ENCODE measurements at places on chromosomes 2 and 18. TPM values are rescaled to one million over a fixed set of nuclear protein-coding genes. Genes with fewer than 3 reads are reported as not detected.

The LYPD1 gene
- total RNA-seq: not detected

The LYPD6B gene
- total RNA-seq: 0.37 TPM

The NDC80 gene
- 29.6 TPM for total RNA-seq

The INHBB gene
- total RNA-seq: 0.16 TPM

The DUSP19 gene
- 1.0 TPM for total RNA-seq

The UCN gene
- total RNA-seq: 9.5 TPM

DNA sequence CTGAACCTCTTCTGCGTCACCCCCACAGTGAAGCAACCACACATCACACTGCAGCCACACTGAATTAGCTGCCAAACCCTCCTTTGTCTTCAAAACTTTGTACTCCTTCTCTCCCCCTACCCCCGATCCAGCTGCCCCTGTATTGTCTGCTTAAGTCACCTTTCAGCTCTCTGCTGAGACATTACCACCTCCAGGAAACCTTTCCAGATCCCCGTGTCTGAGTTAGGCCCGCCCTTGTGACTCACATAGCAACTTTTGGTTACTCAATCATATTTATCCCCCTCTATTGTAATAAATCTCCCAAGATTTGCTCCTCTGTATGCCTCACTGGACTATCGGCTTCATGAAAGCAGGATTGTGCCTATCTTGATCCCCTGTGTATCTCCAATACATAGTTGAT, 82.8 kb upstream of the CDCA7 start:
- H3K27me3 ChIP-seq: no peaks in the 10 kb centered on the region
- H3K36me3 ChIP-seq: peaks cover 26% of the 10 kb centered on the region
- no peak overlapping the region for H3K4me3 ChIP-seq
- H3K4me1 ChIP-seq: peaks cover 14% of the 10 kb centered on the region
- no peak overlapping the region for H3K27ac ChIP-seq

DNA sequence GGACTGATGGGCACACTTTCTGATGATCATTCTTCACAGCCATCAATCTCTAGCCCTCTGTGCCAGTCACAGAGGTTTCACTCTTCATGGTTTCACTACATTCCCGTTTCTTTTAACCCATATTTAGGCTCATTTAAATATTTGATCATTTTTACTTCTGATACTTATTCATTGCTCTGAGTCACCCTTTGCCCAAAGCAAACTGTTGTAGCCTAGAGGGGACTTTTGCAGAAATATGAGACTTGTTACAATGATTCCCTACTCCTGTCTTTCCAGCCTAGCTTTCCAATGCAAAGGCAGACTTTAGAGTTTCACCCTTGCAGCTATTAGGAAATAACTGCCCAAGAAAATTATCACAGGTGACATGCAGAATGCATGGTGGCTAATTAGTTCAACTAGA, 444.2 kb downstream of the PTPRM start:
- H3K4me1 ChIP-seq: peaks cover 14% of the 10 kb centered on the region
- no peak overlapping the region for H3K27ac ChIP-seq
- no peak for DNase-seq
- no peaks in the 10 kb centered on the region for H3K27me3 ChIP-seq

The STARD6 gene
- not detected for total RNA-seq

DNA sequence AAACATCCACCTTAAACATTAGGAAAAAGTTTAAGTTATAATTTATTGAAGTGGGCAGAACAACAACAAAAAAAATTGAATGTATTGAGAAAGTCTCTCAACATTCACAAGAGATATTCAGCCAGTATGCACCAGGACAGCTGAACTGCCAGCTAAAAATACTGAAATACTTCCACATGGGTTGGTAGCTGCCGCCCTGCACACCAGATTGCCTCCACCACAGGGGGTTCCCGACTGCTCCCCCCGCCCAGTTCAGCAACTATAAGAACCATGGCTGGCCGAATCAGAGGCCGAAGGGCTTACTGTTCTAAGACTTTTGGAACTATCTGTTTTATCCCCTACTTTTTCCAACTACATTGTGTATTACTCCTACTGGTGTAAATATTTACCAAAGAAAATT, 150.0 kb upstream of the LRP1B start:
- DNase-seq: no peak
- H3K4me3 ChIP-seq: no peak overlapping the region
- peaks cover 5% of the 10 kb centered on the region for H3K36me3 ChIP-seq
- H3K27ac ChIP-seq: no peak overlapping the region
